ENCODE measurements at places on chromosomes 12 and 14. TPM values are rescaled to one million over a fixed set of nuclear protein-coding genes. Genes with fewer than 3 reads are reported as not detected.
A peak's percentile ranks its signal among the peaks of the same experiment; 100 is the strongest.

GRCh38 chr12:96225044-96225855, 31.1 kb downstream of the ELK3 start:
- DNase-seq = peak; percentile 42

DNA sequence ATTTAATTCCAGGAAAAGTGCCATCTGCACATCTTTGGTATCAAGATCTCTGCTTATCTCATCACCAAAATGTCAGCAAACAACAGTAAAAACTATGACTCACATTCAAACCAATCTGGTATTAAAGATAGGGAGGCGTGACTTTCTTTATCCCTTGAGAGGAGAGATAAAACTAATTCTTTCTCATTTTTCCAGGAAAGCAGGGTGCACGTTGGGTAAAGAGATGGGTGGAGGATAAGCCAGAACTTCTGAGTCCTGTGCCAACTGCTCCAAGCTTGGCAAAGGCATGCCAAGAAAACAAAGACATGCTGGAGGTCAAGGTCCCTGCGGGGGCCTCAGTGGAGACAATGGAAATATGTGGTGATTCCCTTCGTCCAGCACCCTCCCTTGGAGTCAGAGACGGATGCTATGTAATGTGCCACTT, 225.8 kb upstream of the PLXNC1 start:
- DNase-seq = no peak

- DNase-seq = no peak
Measured at GRCh38 chr12:129589503-129589902, 314.3 kb downstream of the TMEM132D start.

- DNase-seq = no peak
Measured at GRCh38 chr12:109915171-109916040, 15.3 kb downstream of the TCHP start.

DNA sequence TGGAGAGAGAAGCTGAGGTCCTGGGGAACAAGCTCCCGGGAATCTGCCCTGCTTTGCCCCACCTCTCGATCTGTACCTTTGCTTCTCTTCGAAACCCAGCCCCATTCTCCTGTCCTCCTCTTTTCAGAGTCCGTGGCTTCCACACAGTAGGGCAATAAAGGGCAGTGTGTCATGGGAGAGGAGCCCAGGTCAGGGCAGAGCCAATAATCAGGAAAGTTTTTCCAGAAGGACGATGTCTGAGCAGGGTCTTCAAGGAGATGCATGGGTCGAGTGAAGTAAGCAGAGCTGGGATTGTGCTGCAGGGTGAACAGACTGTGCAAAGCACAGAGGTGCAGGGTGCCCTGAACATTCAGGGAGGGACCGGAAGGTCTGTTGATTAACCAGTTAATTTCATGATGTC, 22.1 kb upstream of the SERPINA4 start:
- no peak for DNase-seq

DNA sequence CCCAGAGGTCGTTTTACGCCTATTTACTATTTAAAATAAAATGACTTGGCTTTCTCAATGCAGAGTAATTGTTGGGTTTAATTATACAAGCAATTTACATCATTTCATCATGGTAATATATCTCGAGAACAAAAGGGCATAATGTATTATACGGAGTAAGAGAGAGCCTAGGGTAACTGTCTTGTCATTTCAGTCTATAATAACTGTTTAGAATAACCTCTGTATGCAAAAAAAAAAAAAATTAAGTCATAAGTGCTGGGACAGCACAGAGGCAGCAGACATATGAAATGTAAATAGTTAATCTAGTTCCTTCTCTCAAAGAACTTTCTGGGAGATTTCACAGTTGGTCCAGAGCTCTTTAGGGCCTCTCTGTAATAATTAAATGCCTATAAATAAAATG, 284.9 kb downstream of the TMTC2 start:
- DNase-seq = no peak

DNA sequence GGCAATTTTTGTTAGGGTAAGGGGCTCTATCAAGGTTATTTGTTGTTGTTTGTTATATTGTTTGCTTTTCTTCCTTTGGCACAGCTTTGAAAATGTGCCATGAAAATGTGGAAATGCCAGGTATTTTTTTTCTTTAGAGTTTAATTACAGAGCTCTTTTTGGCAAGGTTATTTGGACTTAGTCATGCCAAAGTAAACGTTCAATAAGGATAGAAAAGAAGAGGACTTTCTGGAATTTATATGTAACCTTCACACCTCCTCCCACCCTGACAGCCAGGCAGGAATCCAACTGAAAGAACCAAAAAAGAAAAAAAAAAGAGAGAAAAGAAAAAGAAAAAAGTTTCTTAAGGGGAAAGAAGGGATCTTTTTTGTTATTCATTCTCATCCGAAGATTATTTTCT, 217.8 kb downstream of the KITLG start:
- no peak for DNase-seq

- DNase-seq = peak; percentile 81
Measured at GRCh38 chr12:48988030-48988649, 10.0 kb downstream of the WNT1 start.

- no peak for DNase-seq
Measured at GRCh38 chr12:2580821-2581220, 213.9 kb upstream of the FKBP4 start.

DNA sequence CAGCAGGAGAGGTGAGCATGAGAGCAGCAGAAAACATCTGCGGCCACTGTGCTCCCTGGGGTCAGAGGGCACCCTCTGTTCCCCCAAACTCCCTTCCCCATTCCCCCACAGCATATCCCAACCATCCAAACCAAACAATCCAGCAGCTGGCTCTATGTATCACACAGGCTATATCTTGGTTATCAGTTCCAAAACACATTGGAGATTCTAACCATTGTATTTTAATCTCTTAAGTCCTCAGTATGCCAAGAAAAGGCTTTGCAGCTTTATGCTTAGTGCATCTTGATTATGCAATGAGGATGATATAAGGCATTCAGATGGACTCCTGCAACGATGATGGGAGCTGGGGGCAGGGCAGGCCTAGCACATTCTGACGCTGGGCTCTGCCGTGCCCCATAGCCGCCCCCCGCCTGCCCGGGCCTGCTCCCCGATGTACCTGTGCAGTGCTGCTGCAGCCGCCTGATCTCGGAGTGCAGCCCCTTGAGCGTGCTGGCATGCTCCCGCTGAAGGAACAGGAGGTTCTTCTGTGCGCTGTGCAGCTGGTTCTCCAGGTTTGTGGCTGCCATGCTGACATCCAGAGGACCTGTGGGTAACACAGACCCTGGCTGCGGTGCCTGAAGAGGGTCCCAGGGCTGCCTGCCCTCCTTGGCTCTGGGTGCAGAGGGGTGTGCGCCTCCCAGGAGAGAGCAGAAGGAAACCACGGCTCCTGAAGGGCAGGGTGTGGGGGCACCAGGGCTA, 29.6 kb downstream of the CCDC92 start:
- no peak for DNase-seq

DNA sequence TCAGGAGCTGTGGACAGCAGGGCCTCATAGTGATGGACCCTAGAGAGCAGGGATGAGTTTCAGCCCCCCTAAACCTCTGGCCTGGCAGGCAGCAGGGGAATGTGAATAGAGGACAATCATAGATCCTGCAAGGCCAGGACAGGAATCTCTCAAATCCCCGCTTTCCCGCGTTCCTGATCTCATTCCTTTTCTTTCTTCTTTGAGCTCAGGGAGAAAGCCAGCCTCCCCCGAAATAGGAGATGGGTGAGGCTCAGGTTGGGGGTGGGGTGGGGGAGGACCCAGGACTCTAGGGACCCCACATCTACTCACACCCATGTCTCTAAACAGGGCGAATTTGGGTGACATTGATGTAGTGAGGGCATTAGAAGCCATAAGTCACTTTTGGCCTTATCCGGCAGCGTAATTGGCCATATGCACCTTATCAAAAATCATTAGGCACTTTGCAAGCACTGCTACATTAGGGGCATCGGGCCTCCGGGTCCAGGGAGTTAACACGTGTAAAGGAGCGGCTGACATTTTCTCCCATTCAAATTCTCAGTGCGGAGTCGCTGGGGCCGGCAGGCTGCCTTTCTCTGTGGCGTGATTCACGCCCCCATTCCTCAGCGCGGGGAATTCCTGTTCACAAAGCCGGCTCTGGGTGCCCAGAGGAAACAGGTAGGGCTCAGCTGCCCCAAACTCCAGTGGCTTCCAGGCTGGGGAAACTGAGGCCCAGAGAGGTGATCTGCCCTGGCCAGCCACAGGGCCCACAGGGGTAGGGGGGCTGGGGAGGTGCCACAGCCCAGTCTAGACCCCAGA, 1.5 kb downstream of the LHX5 start:
- no peak for DNase-seq

- DNase-seq = no peak
Measured at GRCh38 chr14:77923131-77923936, 123.4 kb downstream of the ADCK1 start.

DNA sequence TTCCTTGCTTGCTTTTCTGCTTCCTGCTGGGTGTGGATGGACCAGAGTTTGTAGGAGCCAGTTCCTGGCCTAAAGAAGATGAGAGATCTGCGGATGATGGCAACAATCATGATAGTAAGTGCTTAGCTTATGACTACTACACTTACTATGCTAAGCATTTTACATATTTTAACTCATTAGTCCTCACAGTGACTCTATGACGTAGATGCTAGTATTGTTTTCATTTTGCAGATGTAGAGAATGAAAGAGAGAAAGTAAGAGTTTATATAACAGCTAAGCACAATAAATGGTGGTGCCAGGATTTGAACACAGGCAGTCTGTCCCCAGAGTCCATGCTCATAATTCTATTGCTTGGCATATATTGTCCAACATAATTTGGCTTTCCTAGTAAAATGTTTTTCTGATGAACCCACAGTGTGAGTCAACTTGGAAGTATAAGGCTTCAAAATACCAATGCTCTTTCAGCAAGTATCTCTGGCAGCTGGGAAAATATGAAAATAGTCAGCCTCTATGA, 363.2 kb upstream of the DDHD1 start:
- DNase-seq = no peak

GRCh38 chr12:111078731-111079130, 158.4 kb upstream of the MYL2 start:
- DNase-seq = no peak

GRCh38 chr12:68497702-68498101, 113.0 kb upstream of the RAP1B start:
- DNase-seq = no peak

DNA sequence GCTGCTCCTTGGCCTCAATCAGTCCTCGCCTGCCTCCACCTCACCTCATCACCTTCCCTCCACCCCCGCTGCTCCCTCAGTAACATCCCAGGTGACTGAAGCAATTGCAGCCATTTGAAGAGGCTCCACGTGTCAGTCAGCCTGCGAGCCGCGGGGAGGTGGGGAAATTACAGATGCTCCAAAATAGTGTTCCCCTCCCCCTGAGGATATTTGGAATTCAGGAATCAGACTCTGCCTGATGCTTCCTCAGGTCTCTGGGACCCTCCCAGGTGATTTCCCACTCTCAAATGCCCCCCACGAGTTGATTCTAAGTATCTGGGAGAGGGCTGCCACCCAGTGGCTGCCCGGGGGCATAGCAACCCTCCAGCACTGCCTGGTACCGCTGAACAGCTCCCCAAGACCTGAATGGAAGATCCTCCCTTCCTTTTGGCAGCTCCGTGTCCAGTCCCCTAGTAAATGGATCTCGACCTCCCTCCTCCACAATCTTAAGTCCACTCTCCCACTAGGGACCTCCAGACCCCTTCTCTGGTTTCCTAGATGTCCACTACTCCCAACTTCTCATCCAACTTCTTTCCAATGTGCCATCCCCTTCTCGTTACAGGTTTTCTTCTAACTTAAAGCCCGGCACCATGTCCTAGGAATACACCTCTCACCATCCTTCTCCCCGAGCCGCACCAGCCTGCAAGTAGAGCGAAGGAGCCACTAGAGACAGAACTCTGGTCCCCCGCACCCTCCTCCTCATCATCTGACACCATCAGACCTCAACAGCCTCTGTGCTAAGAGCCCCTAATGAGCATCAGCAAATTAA, 1.4 kb upstream of the ASIC1 start:
- DNase-seq = peak; percentile 71

GRCh38 chr14:106010783-106011182, 484.4 kb downstream of the TMEM121 start:
- no peak for DNase-seq

DNA sequence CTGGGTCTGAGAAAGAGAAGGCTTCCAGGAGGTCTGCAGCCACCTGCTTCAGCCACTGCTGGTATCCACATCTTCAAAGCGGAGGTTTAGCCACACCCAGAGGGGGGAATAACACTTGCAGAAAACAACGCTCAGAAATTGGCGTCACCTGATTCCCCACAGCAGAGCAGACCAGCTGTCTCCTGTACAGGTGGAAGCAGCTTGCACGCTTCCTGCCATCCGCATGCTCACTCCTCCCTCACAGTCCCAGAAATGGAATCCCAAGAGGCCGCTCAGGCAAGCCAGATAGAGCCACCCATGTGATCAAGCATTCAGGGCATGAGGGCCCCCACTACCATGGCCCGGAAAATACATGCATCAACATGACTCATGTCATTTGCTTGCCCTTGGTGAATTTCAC, 112.2 kb upstream of the DIO3 start:
- DNase-seq = no peak

OR4M1 gene
- total RNA-seq = not detected

KRT3 gene
- total RNA-seq = not detected

DACT1 gene
- total RNA-seq = 3.5 TPM

HDAC7 gene
- total RNA-seq = 31.6 TPM

SLC6A15 gene
- 0.80 TPM for total RNA-seq

FAM222A gene
- 3.9 TPM for total RNA-seq

SDR9C7 gene
- not detected for total RNA-seq

GALNT16 gene
- 5.7 TPM for total RNA-seq

ANKS1B gene
- 2.5 TPM for total RNA-seq

GPRC5D gene
- total RNA-seq = not detected

LRRC10 gene
- total RNA-seq = not detected

SMIM41 gene
- total RNA-seq = 1.4 TPM

TBX5 gene
- not detected for total RNA-seq

All from Peyer's patch (tissue), 4 donors.